ENCODE measurements at places on chromosomes 2 and 18.
A peak's percentile ranks its signal among the peaks of the same experiment; 100 is the strongest.

- no peak for DNase-seq
Observed at GRCh38 chr18:79465392-79465991, 69.8 kb downstream of the NFATC1 start.

DNA sequence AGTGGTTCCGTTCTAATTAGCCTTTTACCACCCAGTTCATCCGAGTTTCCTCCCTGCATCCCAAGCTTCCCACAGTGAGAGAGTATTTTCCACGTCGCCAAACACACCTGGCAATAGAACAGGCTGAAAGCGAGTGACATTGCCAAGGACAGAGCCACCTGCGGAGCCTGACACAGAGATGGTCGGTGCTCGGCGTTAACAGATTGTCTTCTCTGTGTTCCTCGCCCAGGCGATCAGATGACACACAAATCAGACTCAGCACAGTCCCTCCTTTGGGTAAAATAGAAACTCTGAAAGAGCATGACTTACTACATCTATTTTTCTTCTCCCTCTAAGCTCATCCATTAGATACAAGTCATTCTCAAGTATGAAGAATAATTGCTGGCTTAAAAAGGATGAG is 107.7 kb downstream of the CD226 start:
- DNase-seq = no peak

GRCh38 chr2:101173707-101174295 is 22.6 kb upstream of the TBC1D8 start:
- peak; percentile 27 for DNase-seq

GRCh38 chr2:85550486-85550885 is 10.8 kb downstream of the GGCX start:
- no peak for DNase-seq

- no peak for DNase-seq
Observed at GRCh38 chr18:61596296-61596695, 263.1 kb downstream of the CDH20 start.

GRCh38 chr18:31591113-31591512 is 564 bp upstream of the TTR start:
- DNase-seq = no peak

GRCh38 chr18:36950960-36951359 is 122.0 kb downstream of the KIAA1328 start:
- DNase-seq = no peak

GRCh38 chr18:62839874-62840713 is 124.8 kb downstream of the PHLPP1 start:
- no peak for DNase-seq

DNA sequence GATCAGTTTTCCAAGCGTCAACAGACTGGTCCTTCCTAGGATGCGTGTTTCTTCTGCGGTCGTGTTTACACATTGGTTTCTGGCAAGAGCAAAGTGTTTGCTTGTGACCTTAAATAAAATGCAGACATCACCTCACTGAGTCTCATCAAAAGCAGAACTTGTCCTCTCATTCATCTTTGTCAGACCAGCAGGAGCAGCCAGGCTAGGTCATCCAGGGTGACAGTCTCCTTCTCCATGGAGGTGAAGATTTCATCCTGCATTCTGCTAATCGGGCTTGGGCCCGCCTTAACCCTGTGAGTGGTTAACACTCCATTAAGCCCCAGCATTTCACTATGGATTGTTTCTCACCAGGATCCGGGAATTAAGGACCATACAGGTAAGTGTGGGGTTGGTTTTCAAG is 64.2 kb upstream of the PID1 start:
- DNase-seq = peak; percentile 11

DNA sequence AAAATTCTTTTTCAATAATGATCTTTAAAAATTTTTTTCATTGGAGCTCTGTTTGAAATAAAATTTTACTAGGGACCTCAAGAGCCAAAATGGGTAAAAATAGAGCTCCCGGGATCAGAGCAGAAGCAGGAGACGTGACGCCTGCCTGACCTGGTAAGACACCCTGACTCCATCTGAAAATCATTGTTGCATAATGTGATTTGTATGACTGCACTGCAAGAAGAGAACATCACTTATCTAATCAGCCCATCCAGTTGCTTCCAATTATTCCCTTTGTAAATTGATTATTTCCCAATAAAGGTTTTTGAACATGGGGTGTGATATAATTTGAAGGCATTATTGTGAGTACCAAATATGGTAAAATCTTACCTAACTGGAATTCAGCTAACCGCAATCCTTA is 17.1 kb upstream of the TAF1B start:
- DNase-seq = no peak

DNA sequence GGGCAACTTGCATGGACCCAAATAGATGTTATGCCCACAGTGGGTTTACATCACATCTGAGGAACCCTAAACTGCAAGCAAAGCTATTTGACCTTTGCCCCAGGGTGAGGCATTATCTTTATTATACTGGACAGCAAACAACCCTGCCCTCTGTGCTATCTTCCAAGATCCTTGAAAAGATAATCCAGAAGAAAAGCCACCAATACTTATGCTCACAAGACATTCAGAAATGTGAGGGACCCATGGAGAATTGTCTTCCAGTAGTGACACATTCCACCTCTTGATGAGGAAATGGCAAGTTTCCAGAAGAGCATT is 53.0 kb upstream of the NDUFV2 start:
- no peak for DNase-seq

DNA sequence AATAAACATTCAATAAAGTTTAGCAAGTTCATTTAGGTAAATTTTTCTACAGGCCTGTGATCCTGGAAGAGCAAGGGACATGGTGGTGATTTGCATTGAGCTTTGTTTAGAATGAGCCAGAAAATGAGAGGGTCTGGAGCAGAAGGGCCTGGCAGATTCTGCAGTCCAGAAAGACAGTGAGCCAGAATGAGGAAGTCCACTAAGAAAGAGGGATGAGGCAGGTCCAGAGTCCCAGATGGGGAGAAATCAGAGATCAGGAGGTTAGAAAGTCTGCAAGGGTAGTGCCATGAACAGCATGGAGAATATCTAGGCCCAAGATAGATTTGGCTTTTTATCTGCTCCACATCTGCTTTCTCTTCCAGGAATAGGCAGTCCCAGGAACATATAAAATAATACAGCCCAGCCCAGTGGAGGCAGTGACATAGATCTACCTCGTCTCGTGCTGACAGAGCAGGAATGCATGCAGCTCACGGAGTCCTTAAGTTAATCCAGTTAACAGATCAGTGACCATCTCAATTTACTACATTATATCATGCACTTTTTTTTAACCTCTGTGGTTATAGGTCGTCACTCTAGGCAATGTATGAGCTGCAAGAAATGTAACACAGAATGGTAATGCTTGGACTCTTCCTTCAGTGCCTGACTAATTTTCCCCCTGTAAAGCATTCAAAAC is 429.0 kb downstream of the SUCLG1 start:
- DNase-seq = no peak

GRCh38 chr2:43481927-43482542 is 113.8 kb downstream of the THADA start:
- no peak for DNase-seq

DNA sequence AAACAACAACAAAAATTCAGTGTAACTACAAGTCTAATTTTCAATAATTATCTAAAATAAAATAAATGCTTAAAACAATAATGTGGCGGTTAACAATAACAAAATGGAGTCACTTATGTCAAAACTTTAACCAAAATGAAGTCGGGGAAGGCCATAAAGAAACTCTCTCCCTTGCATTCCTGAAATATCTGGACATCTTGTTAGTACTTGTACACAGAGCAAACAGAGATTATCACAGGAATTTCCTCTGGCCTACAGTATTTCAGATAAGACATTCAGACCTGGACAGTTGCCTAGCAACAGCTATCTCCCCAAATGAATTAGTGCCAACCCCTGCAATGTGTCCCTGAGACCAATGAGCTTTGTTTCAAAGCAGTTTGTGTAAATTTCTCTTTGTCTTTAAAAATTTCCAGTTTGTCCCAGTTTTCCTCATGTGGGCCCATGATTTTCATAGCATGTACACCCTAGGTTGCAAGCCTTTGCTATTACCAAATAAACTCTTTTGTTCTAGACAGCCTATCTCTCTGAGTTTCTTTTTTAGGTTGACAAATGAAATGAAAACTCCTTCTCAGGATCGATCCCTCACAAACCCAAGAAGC is 68.6 kb downstream of the EXOC6B start:
- DNase-seq = peak; percentile 65

DNA sequence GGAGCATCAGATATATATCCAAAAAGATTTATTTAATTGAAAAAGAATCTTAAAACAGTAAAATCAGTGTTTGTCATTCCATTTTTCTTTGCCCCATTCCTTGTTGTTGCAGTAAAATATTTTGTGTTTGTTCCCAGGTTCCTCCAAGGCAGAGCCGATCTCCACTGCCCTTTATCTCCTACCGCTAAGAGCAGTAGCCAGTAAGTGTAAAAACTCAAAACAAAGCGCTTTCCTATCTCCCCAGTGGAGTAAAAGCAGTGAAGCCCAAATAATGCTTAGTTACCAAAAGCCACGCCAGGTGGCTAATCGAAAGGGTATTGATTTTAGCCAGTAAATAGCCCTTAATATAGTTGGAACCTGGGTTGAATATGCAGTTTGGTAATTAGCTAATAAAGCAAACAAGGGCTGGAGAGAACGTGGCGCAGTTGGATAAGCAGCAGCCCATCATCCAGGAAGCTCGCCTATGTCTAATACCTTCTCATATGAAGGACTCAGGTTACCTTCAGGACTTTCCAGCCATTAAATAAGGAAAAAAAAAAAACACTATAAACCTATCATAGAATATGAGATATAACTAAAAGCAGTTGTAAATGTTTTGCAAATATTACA is 12.4 kb upstream of the GPD2 start:
- peak; percentile 33 for DNase-seq

DNA sequence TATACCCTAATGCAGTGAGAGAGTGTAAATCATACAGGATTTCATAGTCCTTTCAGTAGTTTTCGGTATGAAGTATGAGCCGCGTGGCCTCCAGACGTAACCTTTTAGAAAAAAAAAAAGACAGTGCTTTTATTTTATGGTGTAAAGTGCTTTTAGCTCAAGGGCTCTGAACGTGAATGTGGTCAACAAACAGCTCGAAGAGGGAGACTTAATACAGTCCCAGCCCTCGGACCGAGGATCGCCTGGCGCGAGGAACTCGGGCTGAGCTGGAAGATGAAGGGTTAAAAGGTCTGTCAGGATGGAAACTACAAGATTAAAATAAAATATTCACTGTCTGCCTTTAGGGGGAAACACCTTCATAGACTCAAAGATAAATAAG is 4.0 kb upstream of the BCL11A start:
- no peak for DNase-seq

GRCh38 chr2:148926291-148926961 is 51.4 kb downstream of the KIF5C start:
- peak; percentile 29 for DNase-seq

GRCh38 chr2:201261471-201261870 is 1.1 kb downstream of the CASP8 start:
- DNase-seq = no peak

GRCh38 chr2:206920310-206920709 is 19.0 kb upstream of the CPO start:
- no peak for DNase-seq

- no peak for DNase-seq
Observed at GRCh38 chr2:53777134-53777533, 9.5 kb downstream of the CHAC2 start.

- no peak for DNase-seq
Observed at GRCh38 chr18:49161627-49162026, 210.9 kb upstream of the SMAD7 start.

- DNase-seq = no peak
Observed at GRCh38 chr18:24243677-24244076, 104.8 kb downstream of the CABYR start.

DNA sequence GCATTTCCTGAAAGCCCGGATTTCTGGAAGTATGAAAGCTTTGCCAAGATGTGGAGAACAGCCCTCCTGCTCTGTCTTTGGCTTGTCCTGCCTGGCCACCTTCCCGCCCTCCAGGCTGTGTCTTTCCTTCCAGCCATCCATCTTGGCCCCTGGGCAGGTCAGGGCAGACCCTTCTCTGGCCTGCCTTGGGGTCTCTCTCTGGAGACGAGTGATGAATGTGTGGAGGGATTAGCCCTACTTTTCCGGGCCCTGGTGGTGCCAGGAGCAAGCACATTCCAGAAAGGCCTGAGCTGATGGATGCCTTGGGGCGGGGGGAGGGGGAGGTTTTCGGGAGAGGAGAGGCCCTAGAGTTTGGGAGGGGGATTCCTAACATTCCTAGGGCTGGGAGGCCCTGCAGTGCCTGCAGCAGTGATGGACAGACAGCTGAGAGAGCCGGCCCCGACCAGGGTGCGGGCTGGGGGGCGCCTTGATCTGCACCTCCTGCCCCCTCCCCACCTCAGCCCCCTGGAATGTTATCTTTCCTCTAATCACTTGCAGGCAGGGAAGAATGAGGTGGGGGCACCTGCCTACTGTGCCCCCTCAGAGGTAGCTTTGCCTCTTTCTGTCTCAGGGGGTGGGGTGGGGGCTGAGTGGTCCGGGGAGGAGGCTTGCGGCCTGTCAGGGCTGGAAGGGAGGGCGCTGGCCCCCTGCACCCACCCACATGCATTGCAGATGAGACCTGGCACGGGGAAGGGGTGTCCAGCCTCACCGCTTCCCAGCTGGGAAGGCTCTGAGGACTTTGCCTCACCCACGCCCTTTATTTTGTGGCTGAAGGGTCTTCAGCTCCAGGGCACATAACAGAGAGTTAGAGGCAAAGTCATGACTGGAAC is 156.2 kb downstream of the DDX1 start:
- no peak for DNase-seq

- DNase-seq = no peak
Observed at GRCh38 chr2:201880579-201880978, 74.2 kb downstream of the CDK15 start.

GRCh38 chr2:68357605-68358337 is 7.3 kb upstream of the PLEK start:
- DNase-seq = peak; percentile 22

- DNase-seq = no peak
Observed at GRCh38 chr2:201883606-201884369, 77.5 kb downstream of the CDK15 start.

DNA sequence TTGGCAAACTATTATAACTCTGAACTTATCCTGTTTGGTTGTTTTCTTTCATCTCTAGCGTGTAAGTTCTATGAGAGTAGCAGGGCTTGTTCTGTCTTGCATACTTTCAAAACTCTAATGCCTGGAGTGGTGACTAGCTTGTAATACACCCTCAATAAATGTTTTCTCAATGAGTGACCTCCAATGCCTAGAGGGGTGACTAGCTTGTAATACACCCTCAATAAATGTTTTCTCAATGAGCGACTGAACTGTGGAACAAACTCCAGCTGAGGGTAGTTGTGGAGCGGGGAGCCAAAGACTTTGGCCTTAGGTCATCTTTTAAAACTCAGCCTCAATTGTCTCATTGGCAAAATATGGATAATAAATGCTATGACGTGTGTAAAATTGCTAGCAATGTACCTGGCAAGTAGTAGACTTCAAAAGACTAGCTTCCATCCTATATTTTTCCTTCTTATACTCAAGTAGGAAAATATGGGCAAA is 1.8 kb downstream of the GPD2 start:
- no peak for DNase-seq

GRCh38 chr18:34867520-34867919 is 157.4 kb downstream of the DTNA start:
- no peak for DNase-seq

DNA sequence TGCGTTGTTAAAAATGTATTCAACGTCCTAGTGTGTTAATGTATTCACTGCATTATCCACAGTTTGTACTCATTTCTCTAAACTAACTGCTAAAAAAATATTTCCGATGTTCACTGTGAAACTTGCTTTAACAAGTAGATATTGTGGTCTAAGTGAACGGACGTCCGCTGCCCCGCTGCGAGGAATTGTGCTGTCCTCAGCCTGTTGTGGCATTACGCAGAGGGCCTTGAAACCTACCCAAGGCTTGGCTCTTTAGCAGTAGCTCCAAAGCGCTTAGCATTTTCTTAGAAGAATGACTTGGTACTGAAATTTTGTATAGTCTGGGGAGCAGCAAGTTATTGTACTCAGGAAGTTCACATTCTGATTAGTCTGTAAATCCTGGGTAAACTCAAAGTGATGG is 136.5 kb upstream of the SP5 start:
- DNase-seq = no peak
